ENCODE measurements at places on chromosomes 5 and 9.

- DNase-seq = no peak
Observed at GRCh38 chr9:7097040-7097715, 339.4 kb downstream of the KDM4C start.

GRCh38 chr5:90366948-90367347, 42.6 kb downstream of the CETN3 start:
- DNase-seq = no peak

GRCh38 chr5:142303565-142303964, 21.3 kb downstream of the SPRY4 start:
- DNase-seq = no peak

- no peak for DNase-seq
Observed at GRCh38 chr9:122246666-122247065, 17.9 kb upstream of the LHX6 start.

DNA sequence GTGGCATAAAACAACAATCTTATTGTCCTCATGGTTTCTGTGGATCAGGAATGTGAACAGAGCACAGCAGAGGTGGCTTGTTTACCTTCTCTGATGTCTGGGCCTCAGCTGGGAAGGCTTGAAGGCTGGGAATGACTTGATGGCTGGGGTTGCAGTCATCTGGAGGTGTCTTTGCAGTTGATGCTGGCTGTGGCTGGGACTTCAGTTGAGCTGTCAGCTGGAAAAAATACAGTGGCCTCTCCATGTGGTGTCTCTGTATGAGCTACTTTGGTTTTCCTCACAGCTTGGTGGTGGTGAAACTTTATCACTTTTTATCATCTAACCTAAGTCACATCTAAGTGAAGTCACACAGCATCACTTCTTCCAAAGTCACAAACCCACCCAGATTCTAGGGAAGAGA, 24.7 kb upstream of the STX17 start:
- no peak for DNase-seq

All from CD4-positive, alpha-beta T cell treated with Interleukin-15 for 4 hours (primary cell).